ENCODE measurements at places on chromosomes 4 and X. TPM values are rescaled to one million over a fixed set of nuclear protein-coding genes. Genes with fewer than 3 reads are reported as not detected.

The SPARCL1 gene
- not detected for polyA plus RNA-seq

The NR0B1 gene
- 0.12 TPM for polyA plus RNA-seq

The GPR82 gene
- polyA plus RNA-seq: not detected

The CYP2U1 gene
- 6.3 TPM for polyA plus RNA-seq

DNA sequence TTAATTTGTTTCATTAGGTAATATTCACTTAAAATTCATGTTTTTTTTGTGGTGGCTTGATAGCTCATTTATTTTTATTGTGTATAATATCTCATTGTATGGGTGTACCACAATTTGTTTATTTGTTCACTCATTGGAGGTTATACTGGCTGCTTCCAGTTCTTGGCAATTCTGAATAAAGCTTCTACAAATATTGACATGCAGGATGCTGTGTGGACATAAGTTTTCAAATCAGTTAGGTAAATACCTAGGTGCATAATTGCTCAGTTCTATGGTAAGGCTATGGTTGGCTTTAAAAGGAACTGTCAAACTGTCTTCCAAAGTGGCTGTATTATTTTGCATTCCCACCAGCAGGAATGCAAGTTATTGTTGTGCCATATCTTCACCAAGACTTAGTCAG, 504.5 kb upstream of the GALNTL6 start:
- DNase-seq: no peak

DNA sequence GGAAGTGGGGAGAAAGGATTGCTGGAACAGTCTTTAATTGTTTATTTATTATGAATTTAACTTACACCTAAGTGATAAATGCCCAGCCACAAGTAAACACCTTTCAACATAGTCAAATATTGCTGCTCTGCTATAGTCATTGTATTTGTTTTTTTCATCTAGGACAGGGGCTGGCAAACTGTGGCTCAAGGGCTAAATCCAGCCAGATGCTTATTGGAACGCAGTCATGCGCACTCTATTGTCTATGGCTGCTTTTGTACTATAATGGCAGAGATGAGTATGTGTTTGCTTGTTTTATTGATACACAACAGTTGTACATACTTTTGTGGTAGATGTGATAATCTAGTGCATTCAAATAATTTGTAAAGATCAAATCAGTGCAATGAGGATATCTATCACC, 95.3 kb downstream of the ZAR1 start:
- DNase-seq: no peak

- no peak for DNase-seq
Measured at GRCh38 chr4:11777447-11777846, 348.8 kb upstream of the HS3ST1 start.

- DNase-seq: no peak
Measured at GRCh38 chrX:68835468-68835867, 6.6 kb downstream of the EFNB1 start.

DNA sequence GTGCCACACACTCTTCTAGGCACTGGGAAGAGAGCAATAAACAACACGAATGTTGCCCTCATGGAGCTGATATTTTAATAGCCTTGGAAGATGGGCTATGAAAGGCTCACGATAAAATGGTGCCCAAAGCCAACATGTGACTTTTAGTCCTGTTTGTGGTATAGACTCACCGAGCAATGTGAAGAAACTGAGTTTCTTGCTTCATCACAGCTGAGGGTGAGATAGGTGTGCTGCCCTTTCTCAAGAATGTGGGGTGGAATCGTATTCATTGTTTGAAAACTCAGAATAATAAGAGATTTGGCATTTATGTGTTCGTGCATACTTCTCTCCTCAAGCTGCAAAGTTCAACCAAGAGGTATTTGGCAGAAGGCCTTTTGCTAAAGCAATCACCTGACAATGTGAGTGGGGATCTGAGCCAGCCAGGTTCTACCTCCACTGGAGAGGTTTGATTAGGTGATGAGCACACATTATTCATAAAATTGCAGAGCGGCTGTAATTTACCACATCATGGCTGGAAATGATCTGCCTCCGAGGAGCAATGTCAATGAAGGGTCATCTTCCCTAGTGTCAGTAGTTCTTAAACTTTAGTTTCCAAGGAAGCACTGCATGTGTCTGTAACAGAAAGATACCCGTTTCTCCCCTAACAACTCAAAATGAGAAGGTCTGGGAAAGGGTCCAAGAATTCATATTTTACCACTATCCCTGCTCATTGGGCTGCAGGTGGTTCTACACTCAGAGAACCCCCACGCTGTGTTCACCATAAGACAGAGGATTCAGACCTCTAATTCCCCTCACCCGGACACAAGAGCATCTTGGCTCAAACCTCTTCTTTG, 41.9 kb upstream of the CBR4 start:
- DNase-seq: no peak

DNA sequence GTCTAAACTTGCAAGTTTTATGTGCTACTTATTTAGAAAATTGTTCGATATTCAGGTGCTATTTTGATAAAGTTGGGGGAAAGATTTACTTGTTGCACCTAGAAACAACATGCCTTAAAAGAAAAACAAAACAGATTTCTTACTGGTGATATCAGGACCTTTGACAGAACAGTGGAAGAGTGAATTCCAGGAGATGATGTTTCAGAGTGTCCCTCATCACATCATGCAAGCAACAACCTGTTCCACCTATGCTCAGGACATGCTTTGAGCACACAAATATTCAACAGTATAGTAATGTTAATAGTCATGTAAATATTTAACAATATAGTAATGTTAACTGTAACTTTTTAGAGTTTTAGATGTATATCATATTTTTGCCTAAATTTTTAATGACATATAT, 23.9 kb upstream of the RNF128 start:
- no peak for DNase-seq

GRCh38 chr4:111717921-111718320, 427.3 kb upstream of the FAM241A start:
- DNase-seq: no peak

DNA sequence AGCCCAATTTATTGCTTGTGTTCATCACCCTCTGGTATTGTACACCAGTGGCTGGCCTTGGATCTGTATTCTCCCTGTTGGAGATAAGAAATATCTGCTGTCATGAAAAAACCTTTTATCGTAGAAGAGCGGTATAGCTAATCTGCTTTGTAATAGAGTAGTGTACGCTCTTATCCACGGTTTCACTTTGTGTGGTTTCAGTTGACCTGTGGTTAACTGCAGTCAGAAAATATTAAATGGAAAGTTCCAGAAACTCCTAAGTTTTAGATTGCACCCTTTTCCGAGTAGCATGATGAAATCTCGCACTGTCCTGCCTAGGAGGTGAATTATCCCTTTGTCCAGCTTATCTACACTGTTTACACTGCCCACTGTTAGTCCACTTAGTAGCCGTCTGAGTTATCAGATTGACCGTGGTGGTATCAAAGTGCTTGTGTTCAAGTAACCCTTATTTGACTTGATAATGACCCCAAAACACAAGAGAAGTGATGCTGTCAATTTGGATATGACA, 42.4 kb downstream of the KDM6A start:
- no peak for DNase-seq

DNA sequence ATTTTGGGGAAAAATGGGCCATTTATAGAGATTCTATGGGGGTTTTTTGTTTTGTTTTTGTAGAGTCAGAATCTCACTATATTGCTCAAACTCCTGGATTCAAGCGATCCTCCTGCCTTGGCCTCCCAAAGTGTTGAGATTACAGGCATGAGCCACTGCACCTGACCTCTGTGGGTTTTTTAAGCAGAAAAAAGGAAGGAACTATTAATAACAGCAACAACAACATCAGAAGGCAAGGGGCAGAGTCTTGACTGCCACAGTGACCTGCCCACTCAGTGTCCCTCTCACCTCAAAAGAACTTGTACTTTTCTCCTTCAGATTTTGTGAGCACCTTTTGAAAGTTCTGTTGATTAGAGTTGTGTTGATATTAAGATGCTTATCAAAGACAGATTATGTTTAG, 48.1 kb downstream of the FNIP2 start:
- DNase-seq: no peak

Data from AG04450 (cell line).